ENCODE measurements at places on chromosomes 7 and 10. TPM values are rescaled to one million over a fixed set of nuclear protein-coding genes. Genes with fewer than 3 reads are reported as not detected.
A peak's percentile ranks its signal among the peaks of the same experiment; 100 is the strongest.

GRCh38 chr10:105503714-105504113, 862.6 kb downstream of the SORCS3 start:
- H3K4me1 ChIP-seq: no peaks in the 10 kb centered on the region
- H3K27ac ChIP-seq: no peak overlapping the region
- no peak for DNase-seq

The NCF1 gene
- total RNA-seq: 70.1 TPM

The TNRC18 gene
- total RNA-seq: 34.8 TPM

GRCh38 chr7:148398844-148399365, 191.7 kb upstream of the C7orf33 start:
- no peak for DNase-seq
- no peaks in the 10 kb centered on the region for H3K27me3 ChIP-seq
- H3K4me3 ChIP-seq: no peak overlapping the region
- H3K4me1 ChIP-seq: no peaks in the 10 kb centered on the region
- H3K27ac ChIP-seq: no peak overlapping the region

DNA sequence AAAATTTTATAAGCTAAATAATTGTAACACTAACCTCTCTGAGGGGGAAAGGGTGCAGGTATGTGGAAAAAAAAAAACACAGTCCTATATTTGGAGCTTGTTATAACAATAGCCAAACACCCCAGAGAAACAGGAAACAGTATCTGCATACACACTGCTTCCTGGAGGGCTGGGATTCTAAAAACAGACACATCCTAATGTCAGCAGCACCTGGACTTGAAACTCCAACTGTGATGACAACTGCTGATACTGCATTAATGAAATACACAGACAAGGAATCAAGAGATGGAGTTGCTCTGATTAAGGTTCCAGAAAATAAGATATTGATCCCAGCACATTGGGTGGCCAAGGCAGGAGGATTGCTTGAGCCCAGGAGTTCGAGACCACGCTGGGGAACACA, 9.3 kb downstream of the DAGLB start:
- no peaks in the 10 kb centered on the region for H3K36me3 ChIP-seq
- peak overlapping the region; percentile 56 for H3K27ac ChIP-seq
- H3K4me1 ChIP-seq: peaks cover 27% of the 10 kb centered on the region
- no peak overlapping the region for H3K4me3 ChIP-seq
- DNase-seq: no peak

The ATG9B gene
- 46.6 TPM for total RNA-seq

DNA sequence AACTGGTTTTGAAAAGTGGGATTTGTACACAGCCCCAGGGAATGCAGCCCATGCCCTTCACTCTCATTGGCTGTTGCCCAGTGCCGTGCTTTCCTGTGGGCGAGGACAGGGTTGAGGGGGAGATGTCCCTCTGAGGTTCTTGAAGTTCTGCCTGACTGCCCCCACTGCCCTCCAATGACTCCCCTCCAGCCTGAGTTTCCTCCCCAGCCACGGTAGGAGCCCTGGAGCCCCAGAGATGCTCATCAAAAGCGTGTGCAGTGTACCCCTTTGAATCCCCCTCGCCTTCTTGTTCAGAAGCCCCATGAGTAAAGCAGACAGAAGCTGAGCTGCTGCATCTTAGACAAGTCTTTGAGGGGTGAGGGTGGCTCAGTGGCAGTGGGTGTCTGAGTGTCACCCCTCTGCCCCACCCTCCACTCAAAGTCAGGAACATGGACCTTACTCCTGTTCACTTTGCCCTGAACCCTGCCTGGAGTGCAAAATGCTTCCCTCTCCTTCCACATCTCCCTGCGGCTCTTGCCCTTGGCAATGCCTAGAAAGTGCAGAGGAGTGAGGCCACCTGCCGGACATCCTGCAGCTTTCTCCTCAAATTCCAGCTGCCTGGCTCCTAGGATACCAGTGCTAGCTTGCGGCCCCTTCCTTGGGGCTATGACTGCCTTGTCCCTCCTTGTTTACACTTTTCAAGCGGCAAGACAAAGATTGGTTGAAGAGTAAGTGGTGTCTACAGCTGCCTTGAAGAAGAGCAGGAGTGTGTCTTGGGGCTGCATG, 19.9 kb downstream of the FAM241B start:
- H3K4me3 ChIP-seq: no peak overlapping the region
- H3K4me1 ChIP-seq: no peaks in the 10 kb centered on the region
- H3K27ac ChIP-seq: no peak overlapping the region
- no peaks in the 10 kb centered on the region for H3K36me3 ChIP-seq
- DNase-seq: no peak
- no peaks in the 10 kb centered on the region for H3K27me3 ChIP-seq

DNA sequence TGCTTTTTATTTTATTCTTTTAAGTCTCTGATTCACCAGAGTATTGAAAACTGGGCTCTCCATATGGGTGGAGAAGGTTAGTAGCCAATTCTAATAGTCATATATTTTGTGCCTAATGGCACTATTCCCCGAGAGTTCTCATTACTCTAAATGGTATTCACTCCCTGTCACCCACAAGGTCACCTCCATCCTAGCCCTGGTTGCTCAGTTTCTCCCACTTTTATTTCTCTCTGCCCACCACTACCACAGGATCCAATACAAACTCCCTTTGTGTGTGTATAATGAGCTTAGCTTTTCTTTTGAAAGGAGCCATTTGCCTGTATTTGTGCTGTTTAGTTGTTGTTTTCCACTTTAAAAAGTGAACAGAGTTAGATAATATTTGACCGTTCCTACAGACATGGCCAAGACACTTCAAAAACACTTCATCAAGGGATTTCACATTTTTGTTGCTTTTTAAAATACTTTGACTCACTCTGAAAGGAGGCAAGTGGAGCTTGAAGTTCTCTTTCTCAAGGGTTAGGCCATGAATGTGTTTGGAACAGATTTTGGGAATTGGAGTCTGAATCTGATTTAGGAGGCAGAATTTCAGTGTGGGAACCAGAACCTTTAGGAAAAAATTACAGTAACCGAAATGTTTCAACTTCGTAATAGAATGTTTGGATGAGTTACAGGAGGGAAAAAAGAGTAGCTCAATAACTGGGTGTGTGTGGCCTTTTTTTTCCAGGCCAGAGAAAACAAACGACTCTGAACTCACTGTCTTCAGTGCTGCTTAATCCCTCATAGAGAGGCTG, 321.3 kb downstream of the BICC1 start:
- H3K4me3 ChIP-seq: no peak overlapping the region
- no peaks in the 10 kb centered on the region for H3K27me3 ChIP-seq
- H3K36me3 ChIP-seq: no peaks in the 10 kb centered on the region
- H3K4me1 ChIP-seq: no peaks in the 10 kb centered on the region
- no peak overlapping the region for H3K27ac ChIP-seq
- no peak for DNase-seq

DNA sequence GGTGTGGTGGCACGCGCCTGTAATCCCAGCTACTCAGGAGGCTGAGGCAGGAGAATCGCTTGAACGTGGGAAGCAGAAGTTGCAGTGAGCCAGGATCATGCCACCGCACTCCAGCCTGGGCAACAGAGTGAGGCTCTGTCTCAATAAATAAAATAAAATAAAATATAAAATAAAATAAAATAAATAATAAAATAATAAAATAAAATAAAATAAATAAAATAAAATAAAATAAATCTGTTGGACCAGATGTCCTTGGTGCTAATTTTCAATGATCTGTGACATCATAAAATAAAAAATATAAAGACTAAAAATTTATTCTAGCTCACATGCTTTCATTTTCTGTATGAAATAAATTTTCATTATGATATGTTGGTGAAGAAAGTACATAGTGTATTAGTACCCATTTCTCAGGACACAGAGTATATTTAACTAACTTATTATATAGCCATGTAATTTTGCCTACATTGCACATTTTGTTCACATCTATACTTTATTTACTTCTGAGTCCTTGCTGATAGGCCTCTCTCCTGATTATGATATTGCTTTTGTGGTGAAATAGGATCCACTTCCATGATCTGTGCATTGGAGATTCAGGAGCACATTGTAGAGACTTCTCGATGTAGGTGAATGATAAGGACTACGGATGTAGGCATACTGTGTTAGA, 17.8 kb upstream of the HERPUD2 start:
- DNase-seq: no peak
- no peaks in the 10 kb centered on the region for H3K36me3 ChIP-seq
- H3K4me3 ChIP-seq: no peak overlapping the region
- no peak overlapping the region for H3K27ac ChIP-seq
- H3K27me3 ChIP-seq: no peaks in the 10 kb centered on the region

All from naive thymus-derived CD4-positive, alpha-beta T cell (primary cell).